ENCODE measurements at places on chromosomes 16 and 17. TPM values are rescaled to one million over a fixed set of nuclear protein-coding genes. Genes with fewer than 3 reads are reported as not detected.

DNA sequence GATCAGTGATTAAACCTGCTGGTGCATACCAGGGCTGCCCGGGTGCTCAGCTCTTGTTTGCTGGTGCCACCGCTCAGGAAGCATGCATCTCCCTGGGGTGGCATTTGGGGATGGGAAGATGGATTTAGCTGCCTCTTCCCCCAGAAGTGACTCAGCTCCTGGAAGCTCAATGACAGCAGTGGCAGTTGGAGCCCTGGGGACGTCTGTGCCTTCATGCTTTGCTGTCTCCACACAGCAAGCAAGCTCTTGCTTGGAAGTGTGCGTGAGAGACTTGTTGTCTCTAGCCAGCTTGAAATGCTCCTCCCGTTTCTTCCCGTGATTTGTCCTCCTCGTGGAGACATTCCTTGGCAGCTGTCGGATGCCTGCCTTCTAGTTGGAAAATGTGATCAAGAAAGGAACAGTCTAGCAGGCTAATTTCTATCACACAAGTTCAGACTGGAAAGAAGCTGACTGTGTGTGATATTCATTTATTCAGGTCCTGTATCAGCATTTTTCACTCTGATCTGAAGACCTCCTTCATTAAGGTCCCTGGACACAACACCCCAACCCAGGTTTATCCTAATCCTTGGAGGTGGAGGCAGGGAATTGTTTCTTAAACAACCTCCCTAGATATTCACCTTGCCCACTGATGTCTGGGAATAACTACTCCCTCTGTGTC lies 73.0 kb downstream of the BMERB1 start:
- DNase-seq, result no peak

DNA sequence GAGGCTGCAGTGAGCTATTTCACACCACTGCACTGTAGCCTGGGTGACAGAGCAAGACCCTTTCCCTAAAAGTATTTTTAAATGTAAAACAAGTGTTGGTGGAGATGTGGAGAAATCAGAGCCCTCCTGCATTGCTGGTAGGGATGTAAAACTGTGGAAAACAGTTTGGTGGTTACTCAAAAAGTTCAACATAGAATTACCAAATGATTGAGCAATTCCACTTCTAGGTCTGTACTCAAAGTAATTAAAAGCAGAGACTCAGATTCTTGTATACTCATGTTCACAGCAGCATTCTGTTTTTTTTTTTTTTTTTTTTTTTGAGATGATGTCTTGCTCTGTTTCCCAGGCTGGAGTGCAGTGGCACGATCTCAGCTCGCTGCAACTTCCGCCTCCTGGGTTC lies 141.8 kb downstream of the PITPNC1 start:
- DNase-seq, result no peak

- no peak for DNase-seq
Observed at GRCh38 chr16:61969077-61969382, 67.2 kb downstream of the CDH8 start.

DNA sequence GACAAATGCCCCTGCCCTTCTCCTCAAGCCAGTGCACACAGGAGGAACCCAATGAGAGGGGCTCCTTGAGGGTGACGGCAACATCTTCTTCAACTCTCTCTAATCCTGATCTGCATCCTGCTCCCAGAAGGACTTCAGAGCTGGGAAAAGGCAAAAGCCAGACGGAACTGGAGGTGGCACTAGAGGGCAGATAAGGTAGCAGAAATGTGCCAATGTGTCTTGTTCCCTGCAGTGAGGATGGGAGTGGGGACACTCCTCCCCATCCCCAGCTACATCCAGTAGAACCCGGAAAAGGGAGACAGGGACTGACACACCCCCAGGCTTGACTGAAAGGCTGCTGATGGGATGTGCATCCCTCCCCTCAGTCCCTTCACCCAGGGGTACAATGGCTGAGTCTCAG lies 28.5 kb downstream of the SRCIN1 start:
- no peak for DNase-seq

GRCh38 chr17:45161288-45162024 lies at the start of gene HEXIM2:
HEXIM2 (plus strand) TSS chr17:45161875; CDS start chr17:45162794, 919 bp downstream.
- DNase-seq, result peak; percentile 100

DNA sequence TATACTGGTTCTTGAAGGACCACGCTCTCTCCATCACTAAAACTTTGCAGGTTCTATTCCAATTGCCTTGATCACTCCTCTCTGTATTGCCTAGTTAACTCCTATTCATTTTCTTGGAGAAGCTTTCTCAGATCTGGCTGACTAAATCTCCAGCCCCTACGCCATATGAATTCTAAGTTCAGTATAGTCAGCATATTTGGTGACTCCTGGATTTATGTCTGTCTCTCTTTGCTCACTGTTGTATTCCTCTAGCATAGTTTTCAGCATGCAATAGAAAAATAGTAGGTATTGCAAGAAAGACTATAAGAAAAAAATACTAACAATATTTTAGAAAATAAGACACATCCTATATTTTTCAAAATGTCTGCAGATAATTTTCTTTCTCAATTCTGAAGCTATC lies 579.7 kb downstream of the CDH11 start:
- no peak for DNase-seq

DNA sequence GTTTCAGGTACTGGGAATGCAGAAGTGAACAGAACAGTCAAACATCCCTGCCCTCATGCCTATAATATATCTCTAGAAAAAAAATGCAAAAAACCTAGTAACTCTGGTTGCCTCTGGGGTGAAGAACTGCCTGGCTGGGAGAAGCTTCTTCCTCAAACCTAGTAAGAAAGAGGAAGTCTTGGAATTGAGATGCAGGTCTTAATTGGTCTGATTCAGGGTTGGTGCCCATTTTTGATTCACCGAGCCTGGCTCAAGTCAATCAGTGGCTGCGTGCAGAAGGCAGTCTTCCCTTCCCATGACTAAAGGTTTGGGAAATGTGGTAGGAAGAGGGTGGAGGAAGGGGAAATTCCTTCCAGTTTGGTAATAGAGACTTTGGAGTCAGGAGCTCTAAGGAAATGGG lies 22.4 kb downstream of the CDRT15 start:
- no peak for DNase-seq

GRCh38 chr16:53509906-53510703 lies 7.1 kb upstream of the AKTIP start:
- DNase-seq, result no peak

DNA sequence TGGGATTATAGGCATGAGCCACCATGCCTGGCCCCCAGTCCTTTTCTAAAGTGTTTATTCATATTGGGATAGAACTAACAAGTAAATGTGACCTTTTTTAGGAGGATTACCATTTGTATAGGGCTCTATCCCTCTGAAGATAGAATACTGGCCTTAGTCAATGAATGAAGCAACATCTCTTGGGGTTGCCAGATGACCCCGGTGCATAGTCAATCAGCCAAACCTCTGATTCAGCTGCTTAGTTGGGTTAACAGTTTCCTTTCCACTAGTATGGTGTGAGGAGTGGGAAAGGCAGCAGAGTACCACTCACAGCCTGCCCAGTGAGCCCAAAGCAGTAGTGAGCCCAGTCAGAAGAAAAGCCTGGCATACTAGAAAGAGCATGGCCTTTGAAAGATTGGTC lies 94.6 kb upstream of the TBX2 start:
- no peak for DNase-seq

DNA sequence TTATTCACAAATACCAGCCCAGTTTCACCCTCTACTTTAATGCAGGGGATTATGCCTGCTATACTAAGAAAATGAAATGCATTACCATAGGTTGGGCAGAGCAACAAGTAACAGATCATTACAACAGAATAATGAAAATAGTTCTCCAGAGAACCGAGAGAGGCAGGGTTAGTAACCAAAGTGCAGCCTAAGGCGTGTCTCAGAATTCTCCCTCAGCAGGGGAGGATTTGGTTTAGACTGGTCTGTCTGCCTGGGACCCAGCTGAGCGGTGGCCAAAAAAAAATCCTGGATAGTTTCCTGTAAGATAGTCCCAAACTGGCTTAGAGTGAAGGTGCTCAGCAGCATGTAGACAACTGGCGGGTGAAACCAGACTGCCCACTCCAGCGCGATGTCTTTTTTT lies 30.8 kb upstream of the ADCY7 start:
- DNase-seq, result no peak

DNA sequence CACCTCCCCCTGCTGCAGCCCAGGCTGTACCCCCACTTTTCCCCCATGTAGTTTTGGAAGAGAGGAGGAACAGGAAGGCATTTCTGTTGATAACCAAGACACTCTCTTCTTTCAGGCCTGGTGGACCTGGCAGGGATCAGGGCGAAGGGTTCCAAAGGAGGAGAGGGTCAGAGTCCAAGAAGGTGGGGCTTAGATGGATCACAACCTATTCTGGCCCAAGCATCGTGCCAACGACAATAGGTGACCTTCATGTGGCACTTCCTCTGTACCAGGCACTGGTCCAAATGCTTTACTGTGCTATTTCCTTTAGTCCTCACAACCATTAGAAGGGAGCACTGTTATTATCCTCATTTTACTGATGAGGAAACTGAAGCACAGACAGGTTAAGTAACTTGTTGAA lies 84.3 kb downstream of the TMEM132E start:
- DNase-seq, result no peak

DNA sequence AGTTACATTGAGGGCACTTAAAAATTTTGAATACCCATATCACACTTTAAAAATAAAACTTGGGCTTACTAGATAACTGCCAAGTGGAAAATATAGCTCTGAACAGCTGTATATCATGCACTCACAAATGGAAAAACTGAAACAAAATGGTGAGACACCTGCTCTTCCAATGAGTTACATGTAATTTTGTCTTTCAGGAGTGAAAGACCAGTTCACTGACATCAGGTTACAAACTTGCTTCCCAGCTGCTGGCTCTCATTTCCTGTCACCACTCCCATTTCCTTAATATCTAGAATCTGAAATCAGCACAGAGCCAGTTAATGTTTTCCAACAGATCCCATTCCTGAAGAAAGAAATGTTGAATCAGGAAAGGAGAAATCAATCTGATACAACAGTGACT lies 10.8 kb downstream of the CSNK2A2 start:
- DNase-seq, result no peak

- no peak for DNase-seq
Observed at GRCh38 chr16:61836804-61837393, 199.3 kb downstream of the CDH8 start.

The TMEM204 gene
- 66.0 TPM for polyA plus RNA-seq

The TNFRSF17 gene
- not detected for polyA plus RNA-seq
